Osteoblast (primary cell): ENCODE measurements at places on chromosomes 7 and 10. TPM values are rescaled to one million over a fixed set of nuclear protein-coding genes. Genes with fewer than 3 reads are reported as not detected.

DNA sequence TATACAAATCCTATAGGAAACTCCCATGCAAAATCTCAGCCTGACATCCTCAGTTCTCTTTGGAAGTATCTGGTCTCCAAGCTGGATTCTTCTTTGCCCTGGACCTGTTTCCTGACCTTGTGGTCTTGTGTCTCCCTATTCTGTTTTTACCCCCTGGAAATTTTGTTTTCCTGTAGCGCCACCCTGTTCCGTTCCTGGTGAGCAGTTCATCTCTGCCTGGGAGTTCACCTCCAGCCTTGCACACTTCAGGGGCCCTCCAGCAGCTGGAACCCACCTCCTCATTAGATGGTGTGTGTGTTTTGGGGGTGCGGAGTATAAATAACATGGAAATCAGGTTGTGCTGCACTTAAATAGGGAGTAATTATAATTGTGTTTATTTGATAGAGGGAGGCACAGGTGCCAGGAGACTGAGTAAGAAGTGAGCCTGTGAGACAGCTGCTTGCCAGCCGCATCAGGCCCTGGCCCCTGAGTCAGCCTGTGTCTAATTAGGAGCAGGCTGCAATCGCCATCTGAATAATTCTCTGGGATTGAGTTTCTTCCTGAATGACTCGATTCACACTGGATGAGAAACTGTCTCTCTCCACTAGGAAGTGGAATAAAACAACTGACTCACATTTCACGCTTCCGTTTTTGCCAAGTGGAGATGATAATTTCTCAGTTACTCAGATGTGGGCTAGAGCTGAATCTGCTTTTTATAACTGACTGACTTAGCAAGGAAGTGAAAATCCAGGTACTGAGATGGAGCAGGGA lies 69.4 kb upstream of the HECTD2 start:
- DNase-seq: peak; percentile 79

- no peak for DNase-seq
These were observed 790.8 kb upstream of the KCND2 start for GRCh38 chr7:119482209-119482608.

GRCh38 chr7:51376420-51377092 lies 59.9 kb upstream of the COBL start:
- DNase-seq: no peak

- DNase-seq: no peak
These were observed 1023.6 kb downstream of the XPNPEP1 start for GRCh38 chr10:108899670-108900069.

DNA sequence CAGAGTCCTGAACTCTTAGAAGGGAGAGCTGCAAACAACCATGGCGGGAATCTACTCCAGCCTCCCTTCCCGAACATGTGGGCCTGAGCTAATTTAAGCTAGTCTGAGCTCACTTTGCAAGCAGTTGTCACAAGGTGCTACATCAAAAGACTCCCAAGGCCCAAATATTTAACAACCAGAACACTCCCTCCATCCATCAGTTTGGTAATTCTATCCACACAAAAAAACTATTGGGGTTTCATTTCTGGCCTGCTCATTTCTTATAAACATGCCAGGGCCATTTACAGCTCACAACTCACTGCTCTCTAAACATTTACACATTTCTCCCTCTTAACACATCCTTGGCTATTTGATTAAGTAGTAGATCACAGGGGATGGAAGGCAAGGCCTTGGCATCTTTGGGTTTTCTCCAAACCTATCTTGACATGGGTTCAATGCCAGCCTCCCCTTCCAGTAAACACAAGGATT lies 263.4 kb downstream of the KCNMA1 start:
- no peak for DNase-seq

DNA sequence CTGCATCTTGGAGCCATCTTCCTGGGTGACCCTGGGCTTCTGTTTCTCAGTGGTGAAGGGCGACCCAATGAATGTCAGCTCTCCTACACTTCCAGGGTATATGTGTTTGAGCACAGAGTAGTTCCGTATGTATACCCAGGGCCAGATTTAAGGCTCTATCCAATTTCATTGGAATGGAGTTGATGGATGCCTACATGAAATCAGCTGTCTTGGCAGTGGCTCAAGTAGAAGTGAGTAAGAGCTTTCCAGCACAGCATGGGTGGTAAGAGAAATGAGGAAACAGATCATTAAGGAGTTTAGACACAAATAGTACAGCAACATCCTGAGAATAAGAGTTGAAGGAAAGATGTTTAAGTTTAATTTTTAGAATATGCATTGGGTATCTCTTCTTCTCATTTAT lies 433.0 kb downstream of the PAXIP1 start:
- DNase-seq: no peak

GRCh38 chr10:132908621-132909295 lies 33.6 kb downstream of the CFAP46 start:
- peak; percentile 77 for DNase-seq

GRCh38 chr7:27111042-27111750 lies 8.7 kb upstream of the HOXA2 start:
- peak; percentile 97 for DNase-seq

DNA sequence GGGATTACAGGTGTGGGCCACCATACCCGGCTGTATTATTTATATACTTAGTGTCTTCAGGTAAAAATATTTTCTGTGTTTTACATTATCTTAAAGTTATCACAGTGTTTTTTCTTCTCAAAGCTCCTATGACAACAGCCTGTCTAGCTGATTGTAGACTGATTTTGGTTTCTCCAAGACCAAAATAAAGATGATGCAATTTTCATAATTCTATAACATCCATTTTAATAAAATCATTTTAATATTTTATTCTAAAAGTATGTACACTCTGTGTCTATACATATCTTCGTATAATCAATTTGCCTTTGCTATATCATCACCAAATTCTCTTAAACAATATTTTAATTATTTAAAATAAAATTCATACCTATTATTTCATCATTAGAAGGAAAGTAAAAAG lies 108.6 kb downstream of the TRIM24 start:
- DNase-seq: no peak

DNA sequence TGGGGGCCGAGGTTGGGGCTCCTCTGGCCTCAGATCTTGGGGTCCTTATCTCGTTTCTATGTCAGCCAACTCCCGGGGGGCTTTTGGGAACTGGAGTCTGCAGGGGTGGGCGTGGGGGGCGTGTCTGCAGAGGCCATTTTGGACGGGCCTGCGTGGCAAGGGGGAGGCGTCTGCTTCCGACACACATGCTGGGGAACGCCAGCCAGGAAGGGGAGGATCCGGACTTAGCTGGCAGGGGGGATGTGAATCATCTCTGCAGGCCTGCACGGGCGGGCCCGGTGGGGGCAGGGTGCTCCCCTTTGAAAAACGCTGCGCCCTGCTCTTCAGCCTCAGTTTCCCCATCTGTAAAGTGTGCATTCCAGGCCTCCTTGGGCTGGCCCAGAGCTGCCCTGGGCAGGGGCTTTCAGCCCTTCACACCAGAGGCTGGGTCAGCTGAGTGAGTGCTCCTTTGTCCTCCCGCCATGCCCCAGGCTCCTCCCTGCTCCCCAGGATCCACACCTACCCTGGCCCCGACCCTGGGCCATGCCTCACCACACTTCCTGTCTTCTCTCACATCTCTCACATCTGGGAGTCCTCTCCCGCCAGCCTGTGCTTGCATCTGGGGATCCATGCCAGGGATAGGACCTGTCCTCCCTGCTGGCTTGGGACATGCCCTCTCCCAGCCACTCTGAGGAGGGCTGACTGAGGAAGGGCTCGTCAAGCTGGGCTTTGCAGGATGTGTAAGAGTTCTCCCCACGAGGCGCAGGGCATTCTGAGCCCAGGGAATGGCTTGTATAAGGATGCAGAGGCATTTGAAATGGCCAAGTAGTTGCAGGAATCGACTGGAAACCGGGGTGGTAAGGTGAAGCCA lies 172.6 kb upstream of the TNRC18 start:
- DNase-seq: peak; percentile 99

- DNase-seq: no peak
These were observed 285.0 kb upstream of the KAT6B start for GRCh38 chr10:74541375-74541774.

- peak; percentile 22 for DNase-seq
These were observed 135.4 kb downstream of the KIF20B start for GRCh38 chr10:89836840-89837164.

DNA sequence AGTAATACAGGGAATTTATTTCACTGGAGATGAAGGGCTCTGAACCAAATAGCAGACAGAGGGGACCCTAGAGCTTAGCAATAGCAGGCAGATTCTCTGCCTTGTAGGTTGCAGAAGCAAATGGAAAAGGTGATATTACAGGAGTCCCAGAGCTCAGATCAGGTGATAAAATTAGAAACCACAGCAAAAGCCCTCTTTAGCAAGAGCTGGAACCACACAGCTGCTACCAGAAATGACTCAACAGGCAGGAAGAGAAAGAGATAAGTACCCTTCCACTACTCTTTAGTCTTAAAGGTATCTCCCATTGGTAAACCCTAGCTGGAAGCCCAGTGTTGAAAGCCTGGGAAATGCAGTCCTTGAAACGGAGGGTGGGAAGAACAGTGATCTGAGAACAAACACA lies 535.6 kb upstream of the GHITM start:
- DNase-seq: no peak

GRCh38 chr10:110502851-110503301 lies 5.2 kb downstream of the DUSP5 start:
- peak; percentile 89 for DNase-seq

DNA sequence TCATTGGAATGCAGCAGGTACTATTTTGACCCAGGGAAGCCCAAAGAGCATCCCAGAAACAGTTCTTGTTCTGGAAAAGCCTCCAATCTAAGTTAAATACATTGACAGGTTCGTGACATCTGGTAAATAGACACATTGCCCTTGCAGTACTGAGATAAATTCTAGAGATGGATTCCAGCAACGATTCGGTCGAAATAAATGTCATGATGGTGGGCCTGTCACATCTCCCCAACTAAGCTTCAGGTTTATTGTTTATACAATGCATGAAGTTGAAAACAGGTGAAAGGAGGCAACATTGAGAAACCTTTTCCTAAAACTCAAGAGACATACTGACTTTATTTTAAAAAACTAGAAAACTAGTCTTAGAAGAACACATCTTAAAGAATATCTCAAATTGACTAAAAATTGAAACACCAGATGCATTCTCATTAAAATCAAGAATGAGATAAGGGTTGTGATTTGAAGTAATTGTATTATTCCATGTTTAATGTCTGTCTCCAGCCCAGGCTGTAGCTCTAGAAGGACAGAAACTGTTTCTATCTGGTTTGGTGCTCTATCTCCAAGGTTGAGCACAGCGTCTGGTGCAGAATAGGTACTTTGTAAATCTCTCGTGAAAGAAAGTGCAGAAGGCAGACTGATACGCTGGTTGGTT lies 114.0 kb downstream of the CABCOCO1 start:
- no peak for DNase-seq

DNA sequence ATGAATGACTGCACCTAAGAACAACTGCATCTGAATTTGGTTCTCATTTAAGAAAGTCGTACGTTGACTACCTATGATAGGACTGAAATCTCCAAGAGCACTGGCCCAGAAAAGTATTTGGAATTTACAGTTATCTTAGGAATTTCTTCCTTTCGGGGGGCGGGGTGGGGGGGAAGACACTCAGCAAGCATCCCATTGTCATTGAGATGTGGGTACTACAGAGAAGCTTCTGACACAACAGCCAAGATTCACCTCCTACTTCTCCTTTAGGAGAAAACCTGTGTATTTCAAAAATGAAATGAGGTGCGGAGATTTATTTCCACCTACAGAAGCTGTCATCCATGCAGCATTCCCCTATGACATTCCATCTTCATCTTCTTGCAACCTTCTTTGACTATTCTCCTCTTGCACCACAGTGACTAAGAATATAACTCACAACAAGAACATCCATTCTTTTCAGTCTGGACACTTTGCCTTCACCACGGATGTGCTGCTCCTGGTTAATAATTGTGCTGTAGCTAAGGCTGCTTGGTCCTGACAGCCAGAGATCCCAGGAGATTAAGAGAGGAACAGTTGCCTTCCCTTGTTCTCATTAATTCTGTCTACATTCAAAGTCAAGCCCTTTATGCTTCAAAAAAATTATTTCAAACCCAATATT lies 98.4 kb upstream of the FRMD4A start:
- DNase-seq: no peak

- DNase-seq: peak; percentile 85
These were observed 96.1 kb downstream of the SH3PXD2A start for GRCh38 chr10:103759100-103759781.

DNA sequence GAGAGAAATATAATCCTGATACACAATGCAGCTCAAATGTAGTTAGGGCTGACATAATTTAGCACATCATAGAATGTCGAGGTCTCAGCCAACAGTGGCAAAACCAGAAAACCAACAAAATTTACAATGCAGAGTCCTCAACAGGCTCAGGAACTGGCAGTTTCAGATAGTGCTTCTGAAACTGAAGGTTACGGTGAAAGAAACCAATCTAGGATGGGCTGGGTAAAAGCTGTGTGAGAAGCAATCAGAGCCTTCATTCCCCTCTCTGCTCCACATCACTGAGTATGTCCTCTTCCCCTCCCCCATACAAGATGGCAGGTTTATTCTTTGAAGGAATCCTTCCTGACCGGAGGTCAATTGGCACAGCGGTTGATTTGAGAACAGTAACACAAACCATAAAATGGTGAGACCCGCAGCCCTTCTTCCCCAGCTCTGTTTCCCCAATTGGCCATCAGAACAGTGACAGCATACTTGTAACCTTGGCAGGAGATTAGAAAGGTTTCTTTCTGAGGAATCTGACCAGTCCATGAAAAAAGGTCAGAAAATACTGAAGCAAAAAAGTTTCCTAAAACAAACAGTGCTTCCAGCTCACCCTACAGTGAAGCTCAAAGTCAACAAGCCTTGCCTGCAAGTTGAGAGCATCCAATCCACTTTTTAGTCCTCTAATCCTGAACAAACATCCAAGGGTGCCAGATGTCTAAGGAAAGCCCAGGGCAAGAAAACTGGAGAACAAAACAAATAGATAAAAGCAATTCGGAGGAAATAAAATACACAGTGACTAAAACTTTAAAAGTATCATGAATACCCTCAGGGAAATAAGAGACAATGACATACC lies 53.9 kb upstream of the IL6 start:
- no peak for DNase-seq

The ASB10 gene
- total RNA-seq: not detected in 2 replicates

The LEP gene
- total RNA-seq: under 0.01 and 0.36 TPM in 2 replicates

The PLEKHS1 gene
- under 0.01 TPM in 1 of 2 replicates, not detected in the other for total RNA-seq

The SPDYE11 gene
- not detected in 2 replicates for total RNA-seq

The FFAR4 gene
- not detected in 2 replicates for total RNA-seq

The TBX20 gene
- total RNA-seq: not detected in 2 replicates

The IL15RA gene
- 1.1 and 1.2 TPM in 2 replicates for total RNA-seq

The C10orf105 gene
- total RNA-seq: under 0.01 TPM in 1 of 2 replicates, not detected in the other

The TECTB gene
- total RNA-seq: under 0.01 TPM in 1 of 2 replicates, not detected in the other

The FHIP2A gene
- total RNA-seq: 49.6 and 51.9 TPM in 2 replicates
